ENCODE measurements at places on chromosomes 5 and 9.

- DNase-seq: no peak
Measured at GRCh38 chr9:106745457-106745856, 117.5 kb upstream of the ZNF462 start.

- peak; percentile 7 for DNase-seq
Measured at GRCh38 chr5:28216939-28217360, 1178.6 kb upstream of the CDH9 start.

GRCh38 chr5:81898403-81898802, 73.4 kb upstream of the ATG10 start:
- DNase-seq: no peak

- DNase-seq: no peak
Measured at GRCh38 chr5:37720550-37720952, 119.3 kb downstream of the GDNF start.

DNA sequence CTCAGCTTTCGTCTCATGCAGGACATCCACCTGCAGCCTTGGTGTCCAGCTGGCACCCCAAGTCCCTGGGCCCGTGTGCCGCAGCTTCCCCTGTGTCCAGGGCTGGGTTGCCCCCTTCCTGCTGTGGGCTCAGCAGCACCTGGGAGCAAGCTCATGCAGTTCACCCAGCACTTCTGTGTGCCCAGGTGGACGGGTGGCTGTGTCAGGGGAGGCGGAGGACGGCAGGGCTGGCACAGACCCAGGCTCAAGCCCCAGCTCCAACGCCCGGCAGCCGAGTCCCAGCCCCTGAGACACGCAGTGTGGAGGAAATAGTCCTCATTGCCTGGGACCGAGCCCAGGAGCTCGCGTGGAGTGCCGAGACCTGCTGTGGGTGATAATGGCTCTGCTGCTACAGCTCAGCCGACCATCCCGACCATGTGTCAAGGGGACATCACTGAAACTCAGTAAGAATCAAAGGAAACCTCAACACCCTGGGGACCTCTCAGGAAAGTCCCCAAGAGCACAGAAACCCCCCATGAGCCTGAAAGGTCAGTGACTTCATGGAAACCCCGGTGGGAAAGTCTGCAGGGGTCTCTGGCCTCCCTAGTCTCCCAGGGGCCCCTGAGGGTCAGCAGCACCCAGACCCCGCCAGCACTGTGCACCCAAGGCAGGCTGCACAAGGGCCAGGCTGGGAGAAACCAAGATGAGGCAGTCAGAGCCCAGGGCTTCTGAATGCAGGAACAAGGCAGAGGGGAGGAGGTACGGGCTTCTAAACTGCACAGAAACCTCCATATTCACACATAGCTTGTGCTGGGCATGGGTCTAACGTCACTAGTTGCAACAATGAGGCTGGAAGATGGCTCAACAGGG, 38.8 kb downstream of the LPCAT1 start:
- no peak for DNase-seq

DNA sequence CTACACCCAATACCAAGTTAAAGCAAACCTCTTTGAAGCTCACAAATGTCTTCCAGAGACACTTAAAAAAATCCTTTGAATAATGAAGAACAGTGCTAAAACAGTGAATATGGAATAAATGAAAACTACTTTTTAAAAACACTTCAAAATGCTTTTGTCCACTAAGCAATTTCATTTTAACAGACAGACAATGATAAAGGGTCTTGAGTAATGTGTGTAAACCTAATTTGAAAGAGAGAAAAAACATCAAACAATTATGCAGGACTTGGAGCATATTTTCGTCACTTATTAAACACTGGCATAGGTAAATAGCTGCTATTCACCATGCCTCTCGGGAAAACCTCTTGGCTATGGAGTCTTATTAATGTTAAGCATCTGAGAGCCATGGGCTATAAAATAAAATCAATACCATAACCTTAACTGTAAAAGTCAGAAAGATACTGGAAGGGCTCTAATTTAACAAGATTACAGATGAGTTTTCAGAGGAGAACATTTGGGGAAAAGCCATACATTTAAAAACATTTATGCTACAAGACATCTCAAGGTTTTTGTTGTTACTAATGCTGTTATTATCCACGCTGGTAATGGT, 177.8 kb downstream of the NFIB start:
- no peak for DNase-seq

DNA sequence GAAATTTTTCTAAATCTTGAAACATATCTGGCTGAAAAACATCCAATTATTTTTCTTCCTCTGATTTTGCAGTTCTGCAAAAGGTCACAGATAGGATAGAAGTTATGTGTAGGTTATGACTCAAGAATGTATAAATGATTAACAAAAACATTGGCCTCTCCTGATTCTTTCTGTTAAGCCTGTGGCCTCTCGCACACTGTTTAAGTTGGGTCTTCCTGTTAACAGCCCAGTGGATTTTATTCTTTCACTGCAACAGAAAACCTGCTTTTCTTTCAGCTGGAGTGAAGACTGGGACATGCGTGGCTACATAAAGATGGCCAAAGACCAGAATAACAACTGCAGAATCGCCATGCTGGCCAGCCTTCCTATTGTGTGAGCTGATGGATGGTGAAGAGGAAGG, 17.1 kb upstream of the SPATA31E1 start:
- DNase-seq: no peak

DNA sequence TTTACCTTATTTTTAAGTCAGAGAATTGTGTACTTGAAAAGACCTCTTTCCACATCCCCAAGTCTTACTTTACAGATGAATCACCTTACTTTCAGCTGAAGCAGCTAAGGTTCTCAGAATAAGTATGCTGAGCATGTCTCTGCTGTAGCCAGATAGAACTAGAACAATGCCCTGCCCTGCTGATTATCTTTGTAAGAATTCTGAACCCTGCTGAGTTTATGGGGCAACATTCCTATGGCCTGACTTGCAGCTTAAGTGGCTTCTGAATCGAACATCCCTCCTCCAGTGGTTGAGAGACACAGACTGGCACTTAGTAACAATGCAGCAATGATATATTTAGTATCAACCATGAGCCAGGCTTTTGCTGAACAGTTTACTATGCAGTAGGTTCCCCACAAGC, 592.0 kb upstream of the WWC1 start:
- DNase-seq: no peak

DNA sequence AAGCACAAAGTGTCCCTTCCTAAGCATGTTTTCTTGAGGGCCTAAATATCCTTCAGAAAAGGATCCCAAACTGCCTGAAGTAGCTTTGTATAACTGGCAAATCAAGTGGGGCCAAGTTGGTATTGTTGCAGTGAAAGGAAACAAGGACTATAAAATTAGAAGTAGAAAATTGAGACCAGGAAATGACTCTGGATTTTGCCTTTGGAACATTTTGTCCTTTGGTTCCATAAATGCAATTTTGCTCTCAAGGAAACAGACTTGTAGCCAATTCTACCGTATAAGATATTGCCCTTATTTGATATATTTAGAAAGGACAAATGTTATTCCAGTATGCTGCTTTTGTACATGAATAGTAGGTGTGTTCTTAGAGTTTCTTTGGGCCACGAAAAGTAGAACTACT, 34.4 kb downstream of the RABGAP1 start:
- no peak for DNase-seq

DNA sequence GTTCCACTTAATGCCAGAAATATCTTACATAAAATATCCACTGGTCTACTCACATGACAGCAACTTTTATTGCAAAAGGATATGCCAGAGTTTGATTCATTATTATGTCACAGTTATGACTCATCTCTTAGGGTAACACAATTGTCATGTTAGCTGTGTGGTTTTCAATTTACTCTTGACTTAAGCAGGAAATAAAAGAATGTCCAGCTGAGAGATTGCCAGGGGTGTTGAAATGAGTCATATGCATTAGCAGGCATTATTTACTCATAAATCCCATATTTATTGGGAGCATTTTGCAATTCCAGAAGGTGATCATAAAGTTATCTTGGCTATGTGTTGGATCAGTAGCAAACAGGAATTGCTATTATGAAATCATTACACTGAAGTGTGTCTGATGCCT, 1164.6 kb upstream of the CDH18 start:
- DNase-seq: no peak

DNA sequence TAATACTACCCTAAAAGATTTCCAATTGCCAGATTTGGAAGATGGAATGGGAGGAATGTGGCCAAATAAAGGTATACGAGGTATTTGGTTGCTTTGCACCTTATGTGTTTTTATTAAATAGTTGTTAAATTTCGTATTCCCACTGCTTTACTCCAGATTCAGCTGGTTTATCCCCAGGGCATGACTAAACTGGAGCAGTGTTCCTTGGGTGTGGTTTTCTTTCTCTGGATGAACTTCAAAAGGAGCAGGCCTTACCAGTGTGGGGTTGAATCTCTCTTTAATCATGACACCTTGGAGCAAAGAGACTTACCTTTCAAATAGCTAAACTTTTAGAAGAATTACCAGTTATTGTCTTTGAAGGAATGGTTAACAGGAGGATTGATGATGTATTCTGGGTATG, 121.7 kb upstream of the BNC2 start:
- DNase-seq: no peak

- no peak for DNase-seq
Measured at GRCh38 chr5:66891184-66891925, 295.2 kb downstream of the MAST4 start.

All from activated CD4-positive, alpha-beta T cell treated with anti-CD3 and anti-CD28 coated beads, Interleukin-10, Interleukin-2, amounts not matched to agents 100 ng/mL and 50 ng/mL, durations not matched to agents 16 hours and 8 hours (primary cell).